NK-92 treated with Interleukin-12 subunit alpha and Interleukin-12 subunit beta, amount 100 ng/mL, for 24 hours (cell line): ENCODE measurements at places on chromosomes 5 and 9.
A peak's percentile ranks its signal among the peaks of the same experiment; 100 is the strongest.

DNA sequence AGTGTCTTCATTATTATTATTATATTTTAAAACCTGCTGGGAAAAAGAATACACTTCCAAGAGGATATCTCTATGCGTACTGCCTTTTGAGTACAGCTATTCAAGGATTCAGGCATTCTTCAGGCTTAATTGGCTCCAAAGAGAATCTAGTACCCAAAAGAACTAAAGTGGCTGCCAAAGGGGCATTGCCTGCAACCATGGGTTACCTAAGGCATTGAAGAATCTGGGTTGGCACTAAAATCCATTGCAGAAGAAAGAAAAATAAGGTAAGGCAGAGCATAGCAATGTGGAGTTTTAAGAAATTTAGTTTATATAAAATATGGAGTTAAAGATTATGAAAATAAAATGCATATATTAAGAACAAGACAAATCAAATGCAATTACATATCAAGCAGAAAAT, 223.5 kb downstream of the TMEM161B start:
- DNase-seq = no peak

DNA sequence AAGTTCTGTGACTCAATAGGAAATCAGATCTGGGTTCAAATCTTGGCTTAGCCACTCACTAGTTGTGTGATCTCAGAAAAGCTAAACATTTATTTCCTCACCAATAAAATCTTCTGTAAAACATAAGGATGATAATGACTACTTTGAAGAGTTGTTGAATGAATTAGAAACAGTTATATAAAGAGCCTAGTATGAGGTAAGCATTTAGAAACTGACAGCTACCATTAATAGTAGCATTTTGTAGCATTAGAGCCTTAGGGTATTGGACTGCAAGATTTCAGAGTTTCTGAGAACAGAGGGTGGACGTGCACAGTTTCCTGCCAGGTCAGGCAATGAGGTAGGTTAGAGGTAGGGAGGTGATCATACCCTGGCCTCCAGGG, 293.2 kb downstream of the CWC27 start:
- no peak for DNase-seq

GRCh38 chr5:177426566-177427210, at the start of gene GRK6:
Gene GRK6 (plus strand): TSS chr5:177426676. CDS start chr5:177426846, 170 bp downstream.
- DNase-seq = peak; percentile 49

DNA sequence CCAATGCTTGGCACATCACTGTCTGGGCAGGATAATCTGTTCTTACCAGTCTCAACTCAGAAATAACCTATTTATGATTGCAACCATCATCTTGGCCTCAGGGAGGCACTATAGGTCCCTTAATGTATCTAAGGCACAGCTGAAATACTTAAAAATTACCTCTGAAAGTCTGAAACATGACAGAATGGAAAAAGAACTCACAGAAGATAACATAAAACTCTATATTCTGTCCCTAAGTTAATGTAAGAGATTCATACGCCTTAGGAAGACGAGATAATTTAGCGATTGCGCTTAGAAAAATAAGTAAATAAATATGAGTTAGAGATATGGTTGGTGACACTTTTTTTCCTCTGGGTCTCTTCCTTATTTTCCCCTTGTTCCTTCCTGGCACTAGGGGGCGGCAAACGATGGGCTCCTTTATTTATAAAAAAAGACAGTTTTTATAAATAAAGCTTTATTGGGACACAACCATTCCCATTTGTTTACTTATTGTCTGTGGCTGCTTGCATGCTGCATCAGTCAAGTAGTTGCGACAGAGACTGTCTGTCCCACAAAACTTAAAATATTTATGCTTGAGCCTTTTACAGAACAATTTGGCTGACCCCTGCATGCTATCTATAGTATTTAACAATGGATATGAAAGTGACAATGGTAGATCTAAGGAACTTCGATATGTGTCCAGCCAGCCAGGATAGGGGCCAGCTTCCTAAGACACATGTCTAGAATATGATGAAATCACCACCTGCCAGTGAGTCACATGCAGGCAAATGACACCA, 79.6 kb downstream of the PDE4D start:
- no peak for DNase-seq

- DNase-seq = no peak
These were observed 196.5 kb downstream of the COMMD10 start for GRCh38 chr5:116281309-116281708.

GRCh38 chr9:72271613-72272478, 93.2 kb downstream of the ZFAND5 start:
- peak; percentile 8 for DNase-seq

DNA sequence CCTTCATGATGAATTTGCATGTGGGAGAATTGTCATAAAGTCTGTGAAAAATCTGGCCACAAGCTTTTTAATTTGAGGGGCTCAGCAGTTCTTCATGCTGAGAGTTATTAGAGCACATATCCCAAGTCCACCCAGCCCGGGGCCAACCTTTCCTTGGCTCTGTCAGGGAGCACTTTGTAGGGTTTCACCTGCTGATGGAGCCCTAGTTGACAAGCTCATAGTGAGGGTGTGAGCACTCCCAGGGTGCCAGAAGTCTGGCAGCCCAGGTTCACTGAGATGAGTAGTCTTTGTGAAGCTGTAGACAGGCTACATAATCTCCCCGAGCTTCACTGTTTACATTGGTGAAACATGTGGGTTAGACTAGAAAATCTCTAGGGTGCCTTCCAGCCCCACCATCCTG, 97.2 kb upstream of the NREP start:
- no peak for DNase-seq

- DNase-seq = peak; percentile 72
These were observed 36.8 kb downstream of the NDST1 start for GRCh38 chr5:150544611-150545219.

DNA sequence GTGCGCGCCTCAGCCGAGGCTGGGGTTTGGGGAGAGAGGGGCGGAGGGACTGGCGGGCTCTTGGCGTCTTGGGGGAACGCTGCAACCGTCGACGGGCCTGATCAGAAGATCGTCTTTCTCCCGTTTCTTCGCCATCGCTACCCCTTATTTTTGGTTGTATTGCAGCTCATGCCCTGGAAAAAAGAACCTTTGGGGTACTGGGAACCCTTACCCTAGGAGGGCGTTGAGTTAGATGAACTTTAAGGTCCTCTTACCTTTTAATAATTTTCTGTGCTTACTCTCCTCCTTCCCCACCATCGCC, 719 bp downstream of the PAIP2 start:
- DNase-seq = no peak

- no peak for DNase-seq
These were observed 1049.4 kb upstream of the NUDT12 start for GRCh38 chr5:104612005-104612404.

- no peak for DNase-seq
These were observed 566 bp upstream of the FOCAD start for GRCh38 chr9:20683351-20684034.

DNA sequence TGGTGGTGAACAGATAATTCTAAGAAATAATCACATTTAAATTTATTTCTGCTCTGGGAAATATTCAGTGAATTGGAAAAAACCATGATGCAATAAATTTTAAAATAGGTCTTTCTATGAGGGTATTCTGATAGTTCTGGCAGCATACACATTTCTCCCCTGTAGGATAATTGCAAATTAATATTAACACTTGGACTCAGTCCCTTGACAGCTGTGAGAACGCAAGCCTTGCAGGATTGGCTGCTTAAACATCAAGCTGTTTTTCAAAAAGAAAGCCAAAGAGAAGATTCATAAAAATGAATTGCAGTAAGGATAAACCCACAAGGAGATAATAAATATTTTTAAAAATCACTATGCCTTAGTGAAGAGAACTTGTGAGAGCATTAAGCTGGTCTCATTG, 180.0 kb downstream of the MTRR start:
- DNase-seq = no peak

DNA sequence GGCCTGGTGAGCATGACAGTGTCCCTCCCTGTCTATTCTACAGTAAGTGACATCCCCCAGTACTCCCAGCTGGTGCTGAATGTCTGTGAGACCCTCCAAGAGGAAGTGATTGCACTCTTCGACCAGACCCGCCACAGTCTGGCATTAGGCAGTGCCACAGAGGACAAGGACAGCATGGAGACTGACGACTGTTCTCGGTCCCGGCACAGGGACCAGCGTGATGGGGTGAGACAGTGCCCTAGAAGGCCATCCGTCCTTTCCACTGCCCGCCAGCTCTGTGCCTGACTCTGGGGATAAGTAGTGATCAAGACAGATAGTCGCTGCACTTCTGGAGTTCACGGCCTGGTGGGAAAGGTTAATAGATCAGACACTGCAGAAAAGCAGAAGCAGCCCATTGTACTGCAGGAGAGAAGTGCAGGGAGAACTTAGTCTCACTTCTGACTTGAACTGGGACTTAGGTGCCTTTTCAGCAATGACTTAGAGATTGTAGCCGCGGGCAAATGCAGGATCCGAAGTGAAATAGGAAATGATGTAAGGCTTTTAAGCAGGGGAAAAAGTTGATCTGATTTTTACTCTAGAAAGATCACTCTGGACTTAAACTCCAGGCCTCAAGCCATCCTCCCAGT, 28.4 kb downstream of the SH3GLB2 start:
- DNase-seq = no peak

DNA sequence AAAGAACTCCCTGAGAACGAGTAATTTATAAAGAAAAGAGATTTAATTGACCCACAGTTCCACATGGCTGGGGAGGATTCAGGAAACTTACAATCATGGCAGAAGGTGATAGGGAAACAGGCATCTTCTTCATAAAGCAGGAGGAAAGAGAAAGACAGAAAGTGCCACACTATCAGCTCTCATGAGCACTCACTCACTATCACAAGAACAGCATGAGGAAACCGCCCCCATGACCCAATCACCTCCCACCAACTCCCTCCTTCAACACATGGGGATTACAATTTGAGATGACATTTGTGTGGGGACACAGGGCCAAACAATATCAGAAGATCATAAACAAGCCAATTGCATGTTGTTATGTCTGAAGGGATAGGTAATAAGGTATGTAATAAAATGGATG, 935.9 kb upstream of the COX7C start:
- no peak for DNase-seq

DNA sequence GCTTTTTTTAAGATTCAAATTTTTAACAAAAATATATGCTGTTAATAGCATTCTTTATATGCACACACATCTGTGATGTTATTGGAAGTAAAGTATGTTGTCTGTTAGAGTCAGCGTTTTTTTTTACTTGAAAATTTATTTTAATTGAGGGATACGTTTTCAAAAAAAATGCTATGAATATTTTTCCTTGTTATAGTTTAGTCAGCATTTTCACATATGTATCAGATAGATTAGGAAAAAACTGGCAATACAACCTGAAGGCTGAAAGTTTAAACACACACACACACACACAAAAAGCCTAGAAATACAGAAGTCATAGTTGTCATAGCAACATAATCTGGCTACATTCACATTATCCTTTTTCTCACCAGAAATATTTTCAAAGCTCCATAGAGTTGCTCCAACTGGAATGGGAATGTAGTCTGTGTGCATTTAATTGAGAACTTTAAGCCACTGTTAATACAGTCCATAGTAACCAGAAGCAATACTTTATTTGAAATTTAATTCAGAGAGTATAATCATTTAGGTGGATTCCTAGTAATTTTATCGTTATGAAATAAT, 116.6 kb downstream of the CDH12 start:
- DNase-seq = no peak

- DNase-seq = no peak
These were observed 29.4 kb upstream of the TBC1D9B start for GRCh38 chr5:179936976-179937681.

DNA sequence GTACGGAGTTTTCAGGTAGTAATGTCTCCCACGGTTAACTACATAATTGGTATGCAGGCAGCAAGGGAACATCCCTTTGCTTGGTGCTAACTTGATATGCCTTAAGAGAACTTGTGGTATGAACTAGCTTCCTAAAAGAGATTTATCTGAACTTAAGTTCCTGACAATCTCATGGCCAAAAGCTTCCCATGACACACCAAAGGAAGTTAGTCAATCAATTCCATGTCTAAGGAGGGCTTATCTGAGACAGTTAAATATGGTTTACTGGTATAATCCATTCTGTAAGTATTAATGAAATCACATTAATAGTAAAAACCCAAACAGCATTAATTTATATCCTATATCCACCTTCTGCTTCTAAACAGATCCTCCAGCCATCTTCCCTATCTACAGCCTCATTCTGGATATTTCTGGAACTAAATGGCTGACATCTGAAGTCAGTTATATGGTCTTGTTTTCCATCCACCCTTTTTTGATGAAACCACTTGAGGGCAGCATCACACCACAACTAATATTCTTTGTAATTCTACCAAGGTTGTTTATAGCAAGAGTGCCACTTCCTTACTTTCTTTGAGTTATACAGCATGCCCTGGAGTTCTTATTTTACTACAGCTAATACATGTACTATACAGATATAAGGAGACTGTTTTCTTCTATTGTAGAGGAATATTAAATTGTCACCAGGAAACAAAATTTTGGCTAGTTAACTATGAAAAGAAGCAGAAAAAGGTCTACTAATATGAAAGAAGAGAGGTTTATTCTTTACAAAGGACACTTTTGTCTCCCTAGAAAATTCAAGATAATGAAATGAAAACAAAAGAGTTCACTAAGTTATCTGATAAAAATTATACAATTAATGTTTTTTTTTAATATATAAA, 34.7 kb downstream of the SHOC1 start:
- DNase-seq = peak; percentile 1

- no peak for DNase-seq
These were observed 65.5 kb downstream of the HSPA4 start for GRCh38 chr5:133117166-133117911.

DNA sequence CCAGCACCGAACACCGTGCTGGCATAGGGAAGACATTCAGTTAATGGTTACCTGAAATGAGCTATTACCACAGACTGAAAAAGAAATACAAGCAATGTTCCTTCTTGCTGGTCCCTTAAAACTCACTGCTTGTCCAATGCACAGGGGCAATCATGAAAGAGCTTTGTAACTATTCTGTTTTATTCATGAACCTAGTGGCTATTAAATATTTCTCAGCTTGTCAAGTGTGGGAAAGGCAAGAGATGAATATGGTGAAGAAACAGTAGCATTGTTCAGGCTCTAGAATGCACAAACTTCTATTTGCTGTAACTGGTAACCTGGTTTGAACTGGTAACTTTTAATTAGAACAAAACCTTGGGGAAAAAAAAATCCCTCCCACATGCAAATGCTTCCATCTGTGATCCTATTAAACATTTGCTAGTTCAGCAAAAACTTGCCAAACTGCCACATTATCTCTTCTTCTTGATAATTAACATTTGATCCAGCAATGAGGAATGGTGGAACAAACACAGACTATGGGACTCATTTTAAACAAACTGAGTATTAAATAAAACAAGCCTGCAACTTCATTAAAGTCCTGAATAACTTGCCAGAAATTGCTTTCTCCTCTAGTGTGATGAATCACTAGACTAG, 36.1 kb downstream of the YIPF5 start:
- DNase-seq = no peak

DNA sequence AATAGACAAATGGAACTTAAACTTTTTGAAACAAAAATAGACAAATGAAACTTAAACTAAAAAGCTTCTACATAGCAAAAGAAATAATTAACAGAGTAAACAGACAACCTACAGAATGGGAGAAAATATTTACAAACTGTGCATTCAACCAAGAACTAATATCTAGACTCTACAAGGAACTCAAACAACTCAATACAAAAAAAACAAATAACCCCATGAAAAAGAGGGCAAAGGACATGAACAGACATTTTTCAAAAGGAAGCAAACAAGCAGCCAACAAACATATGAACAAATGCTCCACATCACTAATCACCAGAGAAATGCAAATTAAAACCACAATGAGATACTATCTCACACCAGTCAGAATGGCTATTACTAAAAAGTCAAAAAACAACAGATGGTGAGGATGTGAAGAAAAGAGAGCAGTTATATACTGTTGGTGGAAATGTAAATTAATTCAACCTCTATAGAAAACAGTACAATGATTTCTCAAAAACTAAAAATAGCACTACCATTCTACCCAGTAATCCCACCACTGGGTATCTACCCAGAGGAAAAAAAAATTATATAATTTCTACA, 170.8 kb upstream of the RGMB start:
- DNase-seq = no peak
